ENCODE measurements at places on chromosomes 11 and 22.

DNA sequence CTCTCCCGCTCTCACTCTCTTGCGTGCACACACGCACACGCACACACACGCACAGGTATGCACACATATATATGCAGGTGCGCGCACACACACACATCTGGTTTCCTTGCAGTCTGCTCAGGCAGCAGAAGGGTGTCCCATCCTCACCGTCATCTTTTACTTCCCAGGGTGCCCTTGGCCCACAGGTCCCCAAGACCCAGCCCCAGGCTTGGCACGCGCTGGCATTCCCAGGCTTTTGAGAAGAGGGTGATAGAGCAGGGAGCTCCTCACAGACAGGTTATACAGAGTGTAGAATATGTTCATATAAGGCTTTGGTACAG is 52.0 kb upstream of the SPATA19 start:
- DNase-seq: no peak

DNA sequence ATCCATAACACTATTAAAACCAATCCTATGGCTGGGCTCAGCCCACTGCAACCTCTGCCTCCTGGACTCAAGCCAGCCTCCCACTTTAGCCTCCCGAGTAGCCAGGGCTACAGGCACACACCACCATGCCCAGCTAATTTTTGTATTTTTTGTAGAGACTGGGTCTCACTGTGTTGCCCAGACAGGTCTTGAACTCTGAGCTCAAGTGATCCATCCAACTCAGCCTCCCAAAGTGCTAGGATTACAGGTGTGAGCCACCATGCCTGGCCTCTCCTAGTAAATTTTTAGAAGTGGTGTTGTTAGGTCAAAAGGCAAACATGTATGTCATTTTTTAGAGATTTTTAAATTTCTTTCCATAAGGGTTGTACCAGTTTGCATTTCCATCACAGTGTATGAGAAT is 14.2 kb downstream of the F2 start:
- peak; percentile 33 for DNase-seq

DNA sequence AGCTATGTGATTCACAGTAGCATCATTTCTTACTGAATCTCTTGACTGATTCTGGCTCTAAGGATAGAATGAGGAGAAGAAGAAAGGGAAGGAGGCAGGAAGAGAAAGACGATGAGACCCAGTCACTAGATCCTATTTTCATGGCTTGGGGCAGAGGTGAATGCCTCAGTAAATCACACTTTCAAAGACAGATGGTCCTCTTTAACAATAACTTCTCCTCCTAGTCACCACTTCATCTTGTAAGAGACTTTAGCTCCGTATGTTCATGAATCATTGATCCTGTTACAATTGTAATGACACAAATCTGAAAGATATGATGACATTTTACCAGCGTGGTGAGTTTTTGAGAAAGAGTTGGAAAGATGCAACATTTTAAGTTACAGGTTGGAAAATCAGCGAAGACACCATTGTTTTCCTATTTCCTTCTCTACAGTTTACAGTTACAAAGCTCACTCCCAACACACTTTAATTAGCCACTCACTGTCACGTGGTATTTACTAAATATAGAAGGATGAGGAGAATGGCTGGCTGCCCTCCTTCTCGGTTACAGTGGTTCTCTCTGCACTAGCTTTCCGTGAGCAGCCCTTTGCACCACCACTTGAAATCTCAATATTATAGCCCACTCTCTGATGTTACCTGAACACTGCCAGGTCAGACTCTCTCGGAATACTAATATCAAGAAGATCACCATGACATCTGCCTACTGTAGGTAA is 205.8 kb downstream of the CADM1 start:
- DNase-seq: no peak

- DNase-seq: no peak
Measured at GRCh38 chr22:30224161-30224857, 22.2 kb downstream of the LIF start.

- DNase-seq: no peak
Measured at GRCh38 chr11:58061813-58062212, 31.1 kb downstream of the OR6Q1 start.

GRCh38 chr11:87422566-87422965 is 384.8 kb downstream of the TMEM135 start:
- DNase-seq: no peak

DNA sequence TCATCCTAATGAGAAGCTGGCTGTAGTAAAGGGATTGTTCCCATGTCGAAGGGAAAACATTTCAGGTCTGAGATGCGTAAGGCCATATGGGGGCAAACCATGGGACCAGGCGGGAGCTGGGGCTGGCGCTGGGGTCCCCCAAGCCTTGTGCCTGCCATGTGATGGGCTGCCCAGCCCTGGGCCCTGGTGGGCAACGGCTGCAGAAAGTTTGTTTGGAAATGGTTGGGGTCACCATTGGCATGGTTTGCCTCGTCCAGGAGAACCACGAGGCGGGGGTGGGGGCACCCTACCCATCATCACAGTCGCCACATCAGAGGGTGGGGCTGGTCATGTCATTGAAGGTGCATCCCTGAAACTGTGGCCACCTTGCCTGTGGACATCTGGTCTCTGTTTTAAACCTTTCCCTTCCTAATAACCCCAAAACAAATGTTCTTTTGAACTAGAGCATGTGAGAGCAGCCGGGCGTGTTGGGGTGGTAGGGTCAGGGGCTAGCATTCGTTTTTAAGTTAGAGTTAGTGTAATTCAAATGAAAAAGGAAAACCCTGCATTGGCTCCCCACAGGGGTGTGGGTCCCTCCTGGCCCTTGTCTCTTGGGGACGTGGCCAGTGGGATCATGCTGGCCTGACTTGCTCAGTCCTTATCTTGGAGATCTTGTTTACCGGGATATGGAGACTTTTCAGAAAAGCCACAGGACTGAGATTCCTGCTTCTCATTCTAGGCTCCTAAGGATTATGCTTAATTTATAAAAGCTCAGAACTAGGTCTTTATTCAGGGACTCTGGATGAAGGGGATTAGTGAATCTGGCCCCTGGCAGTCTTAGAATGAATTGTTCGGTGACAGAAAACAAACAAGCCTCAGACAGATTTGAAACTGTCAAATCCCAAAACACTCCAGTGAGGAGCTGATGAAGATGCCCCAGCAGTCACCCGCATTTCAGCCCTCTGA is 98.5 kb downstream of the CTTN start:
- no peak for DNase-seq

GRCh38 chr11:102006835-102007566 is 40.2 kb upstream of the CFAP300 start:
- DNase-seq: no peak

- DNase-seq: no peak
Measured at GRCh38 chr11:117633976-117634755, 162.8 kb downstream of the DSCAML1 start.

DNA sequence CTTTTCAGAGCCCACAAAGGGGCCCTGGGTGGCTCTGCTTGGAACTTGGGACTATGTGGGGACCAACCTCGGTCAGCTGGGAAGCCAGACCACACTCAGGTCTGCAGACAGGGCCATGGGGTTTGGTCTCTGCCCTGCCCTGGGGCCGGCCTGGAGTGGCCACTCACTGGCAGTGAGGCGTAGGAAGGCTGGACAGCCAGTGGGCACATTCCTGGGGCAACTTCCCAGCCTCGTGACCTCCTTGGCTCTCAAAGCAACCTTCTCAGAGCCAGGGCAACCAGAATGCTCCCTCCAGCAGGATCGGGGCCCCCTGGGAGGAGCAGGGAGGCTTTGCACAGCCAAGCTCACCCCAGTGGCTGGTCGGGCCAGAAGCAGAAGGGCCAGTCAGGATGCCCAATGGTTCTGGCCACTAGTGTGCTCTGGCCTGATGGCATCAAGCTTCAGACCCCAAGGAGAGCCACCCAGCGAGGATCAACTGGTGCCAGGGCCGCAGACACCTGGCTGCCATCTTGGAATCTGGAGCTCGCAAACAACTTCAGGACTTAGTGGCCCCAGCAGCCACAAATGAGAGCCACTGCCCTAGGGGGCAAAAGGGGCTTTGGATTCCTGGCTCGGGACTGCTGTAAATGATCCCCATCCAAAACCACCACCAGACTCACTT is 87.1 kb downstream of the MYEOV start:
- DNase-seq: peak; percentile 57

DNA sequence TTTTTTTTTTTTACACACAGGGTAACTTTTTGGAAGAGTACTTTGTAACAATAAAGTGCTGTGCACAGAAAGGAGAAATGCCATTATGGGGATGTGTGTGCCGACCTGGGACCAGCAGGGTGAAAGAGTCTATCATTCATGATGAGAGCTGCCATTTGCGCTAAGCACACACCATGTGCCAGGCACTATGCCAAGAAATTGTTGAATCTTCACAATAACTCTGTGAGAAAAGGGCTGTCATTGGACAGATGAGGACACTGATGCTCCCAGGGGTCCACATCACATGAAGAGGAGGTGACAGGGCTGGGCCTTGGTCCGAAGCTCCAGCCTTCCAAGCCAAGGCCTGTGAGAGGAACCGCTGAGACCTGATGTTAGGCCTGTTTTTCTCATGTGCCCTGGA is 5.6 kb downstream of the DUSP18 start:
- DNase-seq: no peak
